ENCODE measurements at places on chromosomes 1 and 21.

GRCh38 chr1:38512789-38513188, 346.8 kb downstream of the RRAGC start:
- DNase-seq, result no peak

DNA sequence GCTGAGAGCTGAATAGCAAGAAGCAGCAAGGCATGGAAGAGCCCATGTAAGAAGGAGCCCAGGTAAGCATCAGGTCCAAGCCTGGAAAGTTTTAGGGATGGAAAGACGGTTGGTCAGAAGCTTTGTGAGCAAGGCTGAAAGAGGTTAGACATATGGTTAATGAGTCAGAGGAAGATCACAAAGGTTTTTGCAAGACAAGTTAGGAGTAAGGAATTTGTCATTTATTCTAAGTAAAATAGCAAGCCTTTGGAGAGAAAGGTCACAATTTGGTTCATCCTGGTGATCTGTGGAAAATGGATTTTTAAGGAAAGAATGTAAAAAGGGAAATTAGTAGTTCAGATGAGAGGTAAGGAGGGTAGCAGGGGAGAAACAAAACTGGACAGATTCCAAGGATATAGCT, 106.7 kb downstream of the DPYD start:
- no peak for DNase-seq

DNA sequence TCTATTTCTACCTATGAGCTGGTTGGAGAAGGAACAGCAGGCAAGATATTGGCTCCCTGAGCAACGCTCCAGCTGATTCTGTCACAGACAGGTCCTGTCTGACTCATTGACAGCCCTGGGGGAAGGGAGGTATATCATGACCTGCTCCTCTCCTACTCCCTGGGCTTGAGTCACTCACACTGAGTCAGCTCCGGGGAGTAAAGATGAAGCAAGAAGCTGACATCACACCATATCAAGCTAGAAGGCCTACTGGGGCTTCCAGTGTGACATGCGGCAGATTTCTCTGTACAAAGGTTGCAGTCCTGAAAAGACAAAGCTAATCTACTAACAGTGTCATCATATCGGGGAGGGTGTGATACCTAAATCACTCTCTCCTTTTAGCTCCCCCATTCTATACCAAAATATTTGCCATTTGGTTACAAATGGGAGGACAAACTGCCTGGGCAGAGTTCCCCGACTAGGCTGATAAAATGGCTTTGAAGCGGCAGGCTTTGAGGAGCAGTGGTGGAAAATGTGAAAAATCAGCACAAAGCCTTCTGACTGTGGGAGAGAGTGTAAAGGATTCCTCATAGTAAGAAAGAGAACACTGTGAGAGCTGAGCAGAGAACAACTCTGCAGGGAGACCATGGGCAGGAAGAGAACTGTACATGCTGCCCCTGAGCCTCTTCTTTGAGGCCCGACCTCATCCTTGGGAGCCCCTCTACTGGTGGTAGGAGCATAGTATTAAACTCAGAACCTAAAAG, 15.5 kb downstream of the PI4KB start:
- peak; percentile 39 for DNase-seq

- DNase-seq, result no peak
These were observed 10.2 kb upstream of the DMRTB1 start for GRCh38 chr1:53449021-53449420.

DNA sequence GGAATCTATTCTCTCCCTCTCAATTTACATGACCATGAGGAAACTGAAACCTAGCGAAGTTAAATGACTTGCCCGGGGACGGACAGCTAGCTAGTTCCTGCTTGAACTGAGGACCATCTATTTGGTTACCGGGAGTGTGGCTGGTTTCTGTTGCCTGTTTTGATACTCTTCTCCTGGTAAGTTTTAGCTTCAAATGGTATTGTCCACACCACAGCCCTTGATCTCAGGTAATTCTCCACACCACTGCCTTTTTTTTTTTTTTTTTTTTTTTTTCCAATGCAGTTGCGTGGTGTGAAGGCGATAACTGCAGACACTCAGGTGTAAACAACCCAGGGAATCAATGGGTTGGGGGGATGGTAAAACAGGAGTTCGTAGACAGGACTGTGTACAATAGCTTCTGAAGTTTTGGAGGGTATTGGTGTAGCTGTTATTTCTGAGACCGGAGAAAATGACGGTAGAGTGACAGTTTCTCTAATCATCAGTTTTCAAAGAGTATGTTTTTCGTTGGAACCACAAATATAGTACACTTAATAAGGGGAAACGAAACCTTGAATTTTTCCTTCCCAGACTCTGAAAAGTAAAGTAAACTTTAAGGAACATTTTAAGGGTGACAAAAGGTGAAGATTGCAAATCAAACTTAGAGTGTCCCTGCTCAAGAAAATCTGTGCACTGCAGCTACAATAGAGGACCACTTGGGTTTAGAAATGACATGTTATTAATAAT, 125.3 kb upstream of the CACYBP start:
- DNase-seq, result peak; percentile 13

DNA sequence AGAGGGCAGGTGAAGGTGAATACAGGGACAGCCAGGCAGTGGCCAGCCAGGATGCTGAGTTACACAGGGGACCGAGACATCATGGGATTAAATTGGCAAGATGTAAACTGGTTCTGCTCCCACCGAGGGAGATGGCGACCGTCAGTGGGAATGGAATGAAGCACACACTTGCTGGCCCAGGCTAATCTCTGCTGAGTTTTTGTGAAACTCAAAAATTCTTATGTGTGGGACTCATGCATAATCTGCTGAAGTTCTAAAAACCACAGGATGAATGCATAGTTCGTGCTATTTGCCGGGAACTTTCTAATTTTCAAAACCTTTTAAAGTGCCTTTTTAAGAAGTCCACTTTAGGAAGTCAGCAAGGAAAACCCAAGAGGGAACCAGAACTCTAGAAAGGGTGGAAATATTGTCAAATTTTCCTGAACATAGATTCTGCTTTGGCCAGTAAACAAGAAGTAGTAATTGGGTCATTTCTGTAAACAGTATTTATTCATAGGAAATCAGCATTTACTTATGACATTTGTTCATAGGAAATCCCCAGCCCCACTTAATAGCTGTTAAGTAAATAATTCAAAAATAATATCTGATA, 85.4 kb upstream of the ROR1 start:
- no peak for DNase-seq

GRCh38 chr21:36412916-36413315, 27.7 kb downstream of the CHAF1B start:
- DNase-seq, result no peak

- no peak for DNase-seq
These were observed 188.8 kb downstream of the TTLL7 start for GRCh38 chr1:83810144-83810543.

- no peak for DNase-seq
These were observed 345.5 kb upstream of the LYPLAL1 start for GRCh38 chr1:218828125-218828650.

- no peak for DNase-seq
These were observed 32.1 kb downstream of the SH3BP5L start for GRCh38 chr1:248793592-248793991.

- no peak for DNase-seq
These were observed 15.0 kb upstream of the IKBKE start for GRCh38 chr1:206455289-206455665.

GRCh38 chr1:180000575-180000974, 46.0 kb downstream of the CEP350 start:
- DNase-seq, result no peak

- no peak for DNase-seq
These were observed 101.9 kb downstream of the RAVER2 start for GRCh38 chr1:64846573-64847430.

DNA sequence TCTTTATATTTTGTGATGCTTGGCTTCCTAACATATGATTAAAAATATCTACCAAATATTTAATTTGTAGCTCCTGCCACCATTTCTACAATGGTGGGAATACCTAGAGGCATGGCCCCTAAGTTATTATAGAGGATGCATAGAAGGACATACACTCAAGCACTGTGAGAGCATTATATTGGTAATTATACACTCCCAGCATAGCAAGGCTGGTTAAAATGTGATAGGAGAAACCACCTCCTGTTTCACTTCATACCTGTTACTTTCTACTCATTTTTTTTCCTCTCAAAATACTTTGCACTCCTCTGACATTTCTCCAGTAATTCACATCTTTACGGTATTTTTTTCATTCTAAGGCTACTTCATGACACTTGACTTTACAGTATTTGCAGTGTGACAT, 92.9 kb downstream of the HS2ST1 start:
- DNase-seq, result no peak

DNA sequence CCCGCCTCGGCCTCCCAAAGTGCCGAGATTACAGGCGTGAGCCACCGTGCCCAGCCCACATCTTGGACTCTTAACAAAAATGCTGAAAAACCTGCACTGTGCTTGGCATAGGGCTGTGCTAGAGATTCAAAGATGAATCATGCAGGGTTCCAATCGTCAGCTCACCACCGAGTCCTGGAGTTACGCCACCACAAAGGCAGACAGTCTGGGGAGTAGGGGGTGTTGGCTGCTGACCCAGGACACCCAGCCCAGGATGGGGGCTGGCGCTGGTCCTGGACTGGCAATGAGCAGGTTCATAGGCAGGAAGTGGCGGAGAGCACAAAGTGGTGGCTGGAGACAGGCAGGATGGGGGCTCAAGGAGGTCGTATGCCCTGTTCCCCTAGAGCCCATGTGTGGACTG, 16.0 kb downstream of the PSRC1 start:
- no peak for DNase-seq

- DNase-seq, result no peak
These were observed 444.2 kb upstream of the LRRC7 start for GRCh38 chr1:69123486-69123885.

DNA sequence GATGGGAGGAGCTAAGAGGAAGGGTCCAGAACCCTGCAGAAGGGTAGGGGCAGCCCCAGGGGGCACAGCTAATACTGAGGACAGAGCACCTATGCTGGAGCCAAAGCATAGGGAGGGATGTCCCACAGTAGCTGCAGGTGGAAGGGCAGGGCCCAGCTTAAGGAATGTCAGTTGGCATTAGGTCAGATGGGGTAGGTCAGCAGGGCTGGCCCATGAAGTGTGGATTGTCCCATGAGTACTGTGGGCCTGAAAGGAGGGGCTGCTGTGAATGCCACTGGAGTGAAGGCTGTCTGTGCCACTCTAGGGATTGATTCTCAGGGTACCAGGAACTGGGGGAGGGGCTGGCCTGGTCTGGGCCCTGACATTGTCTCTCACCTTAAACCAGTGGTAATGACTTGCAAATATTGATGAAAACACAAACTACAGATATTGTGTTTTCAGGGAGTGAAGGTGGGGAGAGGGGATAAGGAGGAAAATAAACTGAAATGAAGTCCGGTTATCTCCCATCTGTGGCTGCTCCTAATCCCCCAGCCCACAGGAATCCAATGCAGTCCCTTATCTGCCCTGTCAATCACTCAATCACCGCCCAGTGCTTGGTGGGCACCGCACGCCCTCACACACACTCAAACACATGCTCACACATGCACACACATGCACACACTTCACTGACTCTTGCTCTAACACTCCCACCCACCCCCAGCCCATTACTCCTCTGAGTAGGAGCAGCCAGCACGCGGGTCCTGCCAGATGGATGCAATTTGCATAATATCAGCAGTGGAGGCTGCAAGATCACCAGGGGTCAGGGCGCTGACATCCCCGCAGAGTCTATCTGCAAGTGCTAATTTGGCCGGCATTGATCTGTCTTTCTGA, 27.8 kb downstream of the DMAP1 start:
- no peak for DNase-seq

DNA sequence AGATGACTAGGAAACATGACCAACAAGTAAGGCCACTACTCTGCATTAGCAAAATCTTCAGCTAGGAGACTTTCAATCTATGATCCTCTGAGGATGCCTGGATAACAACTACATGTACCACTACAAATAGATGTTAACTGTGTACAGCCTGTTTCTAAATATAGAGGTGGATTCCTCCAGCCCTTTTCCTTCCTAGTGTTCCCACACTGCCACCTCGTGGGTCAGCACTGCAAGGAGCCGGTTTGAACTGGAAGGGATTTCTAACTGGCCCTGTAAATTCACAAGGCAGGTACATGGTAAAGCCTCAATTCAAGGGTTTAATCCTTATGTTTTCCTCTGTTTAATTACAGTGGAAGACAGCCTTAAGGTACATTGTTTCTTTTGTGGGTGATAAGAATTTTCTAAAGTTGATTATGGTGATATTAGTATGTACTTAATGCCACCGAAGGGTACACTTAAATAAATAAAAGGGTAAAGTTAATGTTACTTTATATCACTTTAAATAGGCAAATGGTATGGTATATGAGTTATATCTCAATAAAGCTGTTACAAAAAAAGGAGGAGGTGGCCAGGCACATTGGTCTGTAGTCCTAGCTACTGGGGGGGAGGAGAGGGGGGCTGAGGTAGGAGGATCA, 14.4 kb downstream of the SMYD3 start:
- DNase-seq, result peak; percentile 33

DNA sequence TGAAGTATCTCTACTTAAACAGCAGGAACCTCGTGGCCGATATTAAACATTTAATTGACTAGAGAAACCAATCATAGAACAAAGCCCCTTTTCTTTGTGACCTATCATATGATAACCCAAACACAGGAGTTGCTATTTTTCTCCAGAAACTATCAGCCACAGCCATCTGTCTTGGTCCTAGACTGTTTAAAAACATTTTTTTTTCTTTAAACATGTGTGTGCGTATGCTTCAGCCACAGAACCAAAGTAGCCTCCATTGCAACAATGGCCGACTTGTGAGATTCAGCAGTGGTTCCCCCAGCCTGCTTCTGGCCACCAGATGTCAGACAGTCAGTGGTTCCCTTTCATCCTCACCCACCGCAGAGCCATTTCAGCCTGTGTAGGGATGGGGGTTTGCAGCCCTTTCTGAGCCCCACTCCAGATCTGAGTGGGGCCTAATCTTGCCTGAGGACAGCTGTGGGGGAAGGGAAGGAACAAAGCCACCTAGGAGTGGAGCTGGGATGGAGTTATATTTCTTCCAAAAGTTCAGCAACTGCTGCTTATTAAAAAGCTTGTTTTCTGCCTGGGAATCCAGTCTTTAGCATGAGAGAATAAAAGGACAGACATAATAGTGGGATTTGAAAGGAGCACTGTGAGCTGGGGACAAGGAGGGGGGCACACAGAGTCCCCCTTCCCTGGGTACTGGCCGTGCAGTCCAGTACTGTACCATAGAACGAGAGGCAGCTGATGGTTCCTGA, 11.7 kb upstream of the IGSF3 start:
- DNase-seq, result no peak

- no peak for DNase-seq
These were observed 152.0 kb downstream of the KAZN start for GRCh38 chr1:14750490-14750889.

DNA sequence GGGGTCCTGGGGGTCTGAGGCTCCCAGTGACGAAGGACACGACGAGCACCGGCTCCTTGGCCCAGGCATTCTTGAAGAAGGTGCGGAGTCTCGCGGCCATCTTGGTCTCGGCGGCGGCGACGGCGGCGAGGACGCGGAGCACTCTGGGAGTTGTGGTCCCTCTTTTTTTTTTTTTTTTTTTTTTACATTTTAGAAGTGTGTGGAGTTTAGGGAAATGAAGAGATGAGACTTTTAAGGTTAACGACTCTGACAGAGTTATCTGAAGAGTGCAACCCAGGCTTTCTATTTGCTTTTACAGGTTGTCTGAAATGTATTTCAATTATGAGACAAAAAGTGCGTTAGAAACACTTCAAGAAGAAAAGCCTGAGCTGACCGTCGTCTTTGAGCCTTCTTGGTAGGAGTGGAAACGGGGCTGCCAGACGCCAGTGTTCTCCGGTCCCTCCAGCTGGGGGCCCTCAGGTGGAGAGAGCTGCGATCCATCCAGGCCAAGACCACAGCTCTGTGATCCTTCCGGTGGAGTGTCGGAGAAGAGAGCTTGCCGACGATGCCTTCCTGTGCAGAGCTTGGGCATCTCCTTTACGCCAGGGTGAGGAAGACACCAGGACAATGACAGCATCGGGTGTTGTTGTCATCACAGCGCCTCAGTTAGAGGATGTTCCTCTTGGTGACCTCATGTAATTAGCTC, 9.7 kb downstream of the OR2B11 start:
- peak; percentile 31 for DNase-seq

- DNase-seq, result peak; percentile 7
These were observed 19.1 kb downstream of the COL24A1 start for GRCh38 chr1:86137436-86137835.

Data from CD4-positive, alpha-beta T cell treated with Interleukin-10 for 1 hour (primary cell).